Cerebellum (tissue), 4 donors: ENCODE measurements at places on chromosomes 6 and 20.

DNA sequence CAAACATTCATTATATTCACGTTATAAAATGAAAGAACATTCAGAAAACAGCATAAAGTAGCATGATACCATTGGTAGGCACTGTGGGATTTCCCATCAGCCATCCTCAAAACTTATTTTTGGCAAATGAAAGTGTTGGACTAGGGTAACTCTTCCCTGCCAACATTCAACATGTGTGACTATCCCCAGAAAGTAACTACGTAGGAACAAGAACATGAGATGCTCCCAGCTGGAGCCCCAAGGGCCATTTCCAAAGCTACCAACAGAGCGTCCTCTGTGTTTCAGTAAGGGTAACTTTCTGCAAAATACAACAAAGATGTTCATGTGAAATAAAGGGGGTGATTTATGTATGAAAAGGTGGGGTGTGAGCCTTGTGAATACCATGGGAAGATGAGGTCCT is 28.4 kb upstream of the PTPN1 start:
- no peak for DNase-seq

DNA sequence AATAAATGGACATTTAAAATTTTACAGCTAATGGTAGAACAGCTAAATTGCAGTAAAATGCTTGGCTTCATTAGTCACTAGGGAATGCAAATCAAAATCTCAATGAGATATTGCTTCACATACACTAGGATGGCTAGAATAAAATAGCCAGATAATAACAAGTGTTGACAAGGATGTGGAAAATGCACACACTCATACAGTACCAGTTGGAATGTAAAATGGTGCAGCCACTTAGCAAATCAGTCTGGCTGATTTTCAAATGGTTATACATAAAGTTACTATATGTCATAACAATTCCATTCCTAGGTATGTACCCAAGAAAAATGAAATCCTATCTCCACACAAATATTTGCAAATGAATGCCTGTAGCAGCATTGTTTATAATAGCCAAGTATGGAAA is 452.1 kb downstream of the HDGFL1 start:
- no peak for DNase-seq

- DNase-seq = no peak
Observed at GRCh38 chr20:57647933-57648785, 27.9 kb upstream of the ZBP1 start.

DNA sequence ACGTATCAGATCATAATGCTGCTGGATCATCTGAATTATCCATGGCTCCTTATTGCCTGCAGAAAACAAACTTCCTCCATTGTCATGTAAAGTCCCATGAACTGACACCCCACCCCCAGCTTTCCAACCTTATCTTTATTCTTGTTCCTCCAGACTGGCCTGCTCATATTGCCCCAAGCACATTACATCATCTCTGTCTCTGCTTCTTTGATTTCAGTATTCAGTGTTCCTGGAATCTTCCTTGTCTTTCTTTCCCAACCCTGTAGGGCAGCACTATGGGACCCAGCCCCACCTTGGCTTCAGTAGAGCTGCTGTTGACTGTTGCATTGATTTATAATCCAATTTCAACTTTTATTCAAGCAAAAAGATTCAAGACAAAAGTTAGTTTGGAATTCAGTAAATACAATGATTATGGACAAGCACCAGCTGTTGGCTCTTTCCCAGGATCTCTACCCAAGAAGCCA is 187.5 kb upstream of the ECI2 start:
- DNase-seq = no peak

DNA sequence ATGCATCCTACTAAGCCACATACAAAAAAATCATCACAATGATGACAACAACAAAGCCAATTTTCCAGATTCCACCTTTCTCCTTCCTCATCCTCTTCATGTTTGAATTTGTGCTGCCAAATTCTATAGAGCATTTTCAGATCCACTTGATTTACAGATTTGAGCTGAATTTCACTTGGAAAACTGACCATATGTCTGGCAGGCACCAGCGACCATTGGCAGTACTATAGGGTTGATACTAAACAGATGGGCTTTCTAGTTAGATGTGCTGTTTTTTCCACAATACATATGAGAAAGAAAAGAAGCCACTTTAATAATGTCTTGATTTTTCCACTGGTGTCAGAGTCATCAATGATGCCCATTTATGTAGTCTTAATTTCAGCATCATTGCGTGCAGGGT is 127.0 kb downstream of the PHACTR3 start:
- peak; percentile 69 for DNase-seq

DNA sequence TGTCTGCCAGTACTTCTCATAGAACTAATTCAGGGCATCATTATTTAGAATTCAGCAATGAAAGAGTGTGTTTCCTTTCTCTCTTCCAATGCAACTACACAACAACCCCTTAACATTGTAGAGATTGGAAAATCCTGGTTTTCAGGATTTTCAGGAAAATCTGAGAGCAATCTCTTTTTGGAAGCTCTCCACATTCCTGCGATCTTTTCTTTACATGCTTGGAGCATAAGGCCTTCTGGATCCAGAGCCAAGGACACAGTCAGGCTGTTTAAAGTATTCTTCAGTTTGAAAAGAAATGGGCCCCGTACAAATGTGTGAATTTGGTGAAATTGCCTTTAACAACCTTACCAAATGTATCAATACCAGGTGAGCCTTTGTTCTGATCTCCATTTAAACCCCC is 469.7 kb downstream of the PKHD1 start:
- DNase-seq = no peak
